ENCODE measurements at places on chromosomes 7 and 10.
A peak's percentile ranks its signal among the peaks of the same experiment; 100 is the strongest.

GRCh38 chr7:131538071-131538812 is 18.2 kb downstream of the PODXL start:
- no peak for DNase-seq

- DNase-seq = no peak
Measured at GRCh38 chr7:106345421-106346166, 60.8 kb upstream of the NAMPT start.

- no peak for DNase-seq
Measured at GRCh38 chr7:80842022-80842790, 76.6 kb downstream of the SEMA3C start.

DNA sequence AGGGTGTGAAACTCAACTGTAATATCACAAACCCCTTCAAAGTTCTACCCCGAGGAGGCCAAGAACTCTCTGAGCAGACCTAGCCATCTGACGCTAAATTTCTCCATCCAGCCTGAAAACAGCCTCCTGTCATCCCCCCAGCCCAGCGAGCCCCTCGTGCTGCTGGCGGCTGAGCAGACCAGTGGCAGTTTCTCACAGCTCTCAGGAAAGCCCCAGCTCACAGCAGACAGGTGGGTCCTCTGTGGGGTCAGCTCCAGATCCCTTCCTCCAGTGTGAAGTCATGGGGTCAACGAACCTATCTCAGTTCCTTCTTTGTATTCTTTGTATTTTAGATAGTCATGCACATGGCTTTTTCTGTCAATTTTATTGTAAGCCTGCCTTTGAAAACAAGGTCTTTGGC is 7.8 kb downstream of the GARIN1A start:
- DNase-seq = no peak

DNA sequence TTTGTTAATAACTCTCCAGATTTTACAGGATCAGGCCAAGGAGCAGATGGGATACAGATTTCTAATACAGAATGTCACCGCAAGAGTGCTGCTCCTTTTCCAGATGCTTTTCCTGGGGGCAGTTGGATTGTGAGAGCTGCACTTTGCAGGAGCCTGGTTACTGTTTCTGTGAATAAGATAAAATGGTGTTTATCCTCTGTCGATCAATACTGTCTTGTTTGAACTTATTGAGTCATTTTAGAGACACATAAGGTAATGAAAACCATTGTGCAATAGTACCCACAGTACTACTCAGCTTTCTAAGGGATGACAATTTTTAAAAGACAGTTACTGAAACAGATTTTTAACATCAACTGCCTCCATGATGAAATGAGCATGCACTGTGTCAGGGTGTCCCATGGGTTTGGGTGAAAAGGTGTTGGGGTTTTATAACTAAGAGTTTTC is 2.9 kb downstream of the A1CF start:
- no peak for DNase-seq

DNA sequence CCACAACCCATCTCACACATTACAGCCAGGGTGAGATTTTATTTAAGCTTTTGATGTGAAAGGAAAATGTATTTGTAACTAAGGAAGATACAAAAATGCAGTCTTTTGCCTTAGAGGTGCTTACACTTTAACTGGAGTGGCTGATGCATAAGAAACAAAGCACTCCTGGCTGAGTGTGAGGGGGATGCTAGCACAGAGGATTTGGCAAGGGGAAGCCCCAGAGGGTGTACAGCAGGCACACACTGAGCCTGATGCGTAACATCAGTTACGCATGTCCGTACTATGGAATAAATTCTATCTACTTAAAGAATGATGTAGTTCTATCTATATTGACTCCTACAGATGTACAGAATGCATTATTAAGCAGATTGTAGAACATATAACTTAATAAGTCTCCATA is 17.8 kb downstream of the GIMAP8 start:
- no peak for DNase-seq

- no peak for DNase-seq
Measured at GRCh38 chr7:138075350-138075749, 909 bp upstream of the AKR1D1 start.

DNA sequence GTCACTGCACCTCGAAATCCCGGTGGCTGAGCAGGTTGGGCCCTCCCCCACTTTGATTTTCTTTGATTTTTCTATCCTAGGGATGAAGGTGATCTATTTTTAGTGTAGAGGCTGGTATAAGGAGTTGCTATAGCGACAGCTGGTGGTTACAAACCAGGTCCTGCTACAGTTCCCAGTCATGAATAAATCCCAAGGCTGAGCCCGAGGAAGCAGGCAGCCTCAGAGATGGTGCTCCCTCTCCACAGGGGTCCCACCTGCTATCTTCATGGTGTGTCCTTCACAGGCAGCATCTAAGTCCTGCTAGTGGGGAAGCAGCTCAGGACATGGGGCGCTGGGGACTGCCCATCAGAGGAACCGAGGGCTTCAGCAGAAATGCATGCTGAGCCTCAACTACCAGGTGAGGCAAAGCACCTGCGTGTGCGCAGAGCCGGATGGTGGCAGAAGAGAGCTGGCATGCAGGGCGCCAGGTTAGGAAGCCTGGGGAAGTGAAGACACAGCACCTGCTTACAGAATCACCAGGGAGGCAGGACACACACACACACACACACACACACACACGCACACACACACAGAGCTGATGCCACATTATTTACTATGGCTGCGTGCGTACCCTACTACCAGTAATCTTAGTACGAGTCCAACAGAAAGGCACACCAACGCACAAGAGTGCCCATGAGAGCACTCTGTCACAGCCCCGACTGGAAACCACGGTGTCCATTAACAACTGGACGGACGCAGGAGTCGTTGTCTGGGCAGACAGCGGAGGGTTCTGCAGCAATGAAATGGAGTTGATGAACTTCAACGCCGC is 150.9 kb downstream of the PRKAG2 start:
- DNase-seq = no peak

DNA sequence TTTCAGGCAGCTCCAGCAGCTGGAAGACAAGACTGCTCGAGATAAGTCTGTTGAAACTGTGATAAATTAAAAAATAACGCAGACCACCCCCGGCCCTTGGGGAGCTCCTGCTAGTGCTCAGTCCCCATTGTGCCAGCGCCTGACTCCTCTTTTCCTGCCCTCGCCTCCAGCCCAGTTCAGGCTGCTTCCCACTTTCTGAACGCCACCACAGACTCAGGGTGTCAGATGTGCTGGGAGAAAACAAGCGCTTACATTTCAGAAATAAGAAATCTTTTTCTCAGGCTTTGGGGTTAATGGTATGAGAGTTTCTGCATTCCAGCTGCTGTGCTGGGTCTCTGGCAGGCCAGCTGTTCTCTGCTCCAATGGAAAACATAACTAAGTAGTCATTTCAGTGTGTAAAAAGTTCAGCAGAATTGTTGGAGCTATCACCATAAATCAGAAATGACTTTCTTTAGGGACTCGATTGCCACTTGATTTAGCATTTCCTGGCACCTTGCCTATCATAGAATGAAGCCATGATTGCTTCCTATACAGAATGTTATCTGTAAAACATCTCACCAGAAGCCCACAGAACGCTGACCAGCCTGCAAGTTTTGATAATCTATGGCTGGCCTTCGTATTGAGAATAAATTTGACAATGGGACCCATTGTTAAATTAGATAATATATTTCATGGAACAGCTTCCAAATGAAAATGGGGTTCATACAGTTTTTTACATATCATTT is 257.0 kb upstream of the ZNF32 start:
- DNase-seq = no peak

DNA sequence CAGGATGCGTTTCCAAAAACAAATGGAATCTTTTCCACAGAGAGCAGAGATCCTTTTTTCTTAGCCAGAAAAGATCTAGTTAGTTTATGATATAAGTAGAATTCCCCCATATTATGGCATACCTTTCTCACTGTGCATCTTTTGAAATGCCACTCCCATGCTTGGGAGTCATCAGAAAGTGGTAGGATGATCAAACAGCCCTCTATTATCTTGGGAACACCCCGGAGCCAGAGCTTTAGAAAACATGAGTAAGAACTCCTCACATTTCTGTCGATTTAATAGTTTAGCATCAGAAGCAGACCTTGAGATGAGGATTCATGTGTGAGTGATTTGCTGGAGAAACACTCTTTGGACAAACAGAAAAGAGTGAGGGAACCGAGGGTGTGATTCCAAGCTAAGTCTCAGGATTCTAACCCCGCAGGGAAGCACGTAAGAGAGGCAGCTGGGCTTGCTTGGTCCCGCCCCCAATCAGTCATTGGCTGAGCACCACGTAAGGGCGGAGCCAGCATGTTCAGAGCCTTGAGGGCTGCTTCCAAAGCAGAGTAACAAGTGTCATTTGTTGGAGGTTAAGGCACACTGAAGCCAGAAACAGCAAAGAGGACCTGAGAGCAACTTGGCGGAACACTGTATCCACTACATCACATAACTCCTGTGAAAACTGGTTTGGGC is 43.7 kb upstream of the NXPH1 start:
- no peak for DNase-seq

- no peak for DNase-seq
Measured at GRCh38 chr10:122510326-122510725, 49.0 kb downstream of the HTRA1 start.

DNA sequence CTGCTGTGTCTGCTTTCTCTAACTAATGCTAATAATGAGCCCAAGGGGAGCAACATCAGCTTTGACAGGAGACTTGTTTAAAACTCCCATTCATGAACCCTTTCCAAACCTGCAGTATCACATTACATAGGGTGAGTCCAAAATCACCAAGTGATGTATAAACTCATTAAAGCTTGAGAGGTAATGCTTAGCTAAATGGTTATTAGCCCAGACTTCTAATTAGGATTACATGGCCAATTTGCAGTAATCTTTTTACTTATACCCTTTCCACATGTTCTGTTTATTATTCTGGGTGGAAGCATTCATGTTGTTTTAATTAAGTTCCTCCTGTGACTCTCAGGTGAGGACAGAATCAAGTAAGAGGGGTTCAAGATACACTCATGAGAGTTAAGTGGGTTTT is 17.5 kb downstream of the ZNF138 start:
- DNase-seq = no peak

DNA sequence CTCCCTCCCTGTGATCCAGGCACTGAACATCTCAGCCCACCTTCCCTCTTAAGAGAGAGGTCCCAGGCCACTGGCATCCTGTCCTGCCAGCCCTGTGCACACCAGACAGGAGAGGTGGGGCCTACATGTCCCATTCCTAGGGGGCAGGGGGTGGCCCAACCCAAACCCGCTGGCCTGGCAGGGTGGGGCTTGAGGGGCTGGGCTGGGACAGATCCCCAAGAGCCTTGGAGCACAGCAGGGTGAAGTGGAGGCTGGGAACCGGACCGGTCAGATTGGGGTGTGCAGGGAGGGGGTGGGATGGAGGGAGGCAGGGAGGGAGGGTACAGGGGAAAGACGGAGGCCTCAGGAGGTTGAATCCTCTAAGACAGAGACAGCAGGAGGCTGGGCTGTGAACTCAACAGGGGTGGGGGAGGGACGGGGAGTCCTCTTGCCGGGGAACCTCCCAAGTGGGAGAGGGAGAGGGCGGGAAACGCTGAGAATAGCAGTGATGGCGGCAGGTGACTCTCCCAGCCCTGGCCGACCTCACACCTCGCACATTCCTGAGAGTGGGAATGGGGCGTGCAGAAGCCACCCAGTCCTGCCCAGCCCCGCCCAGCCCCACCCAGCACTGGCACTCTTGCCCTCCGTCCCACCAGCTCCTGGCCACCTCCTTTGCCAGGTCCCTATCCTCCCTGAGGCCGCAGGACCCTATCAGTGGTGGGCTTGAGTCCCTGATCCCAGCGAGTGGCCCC is 6.7 kb downstream of the TSC22D4 start:
- no peak for DNase-seq

- DNase-seq = no peak
Measured at GRCh38 chr10:15453457-15453856, 82.4 kb upstream of the FAM171A1 start.

GRCh38 chr7:78959477-78959876 is 494.0 kb downstream of the MAGI2 start:
- DNase-seq = no peak

- DNase-seq = no peak
Measured at GRCh38 chr10:67297637-67298181, 371.9 kb downstream of the LRRTM3 start.

DNA sequence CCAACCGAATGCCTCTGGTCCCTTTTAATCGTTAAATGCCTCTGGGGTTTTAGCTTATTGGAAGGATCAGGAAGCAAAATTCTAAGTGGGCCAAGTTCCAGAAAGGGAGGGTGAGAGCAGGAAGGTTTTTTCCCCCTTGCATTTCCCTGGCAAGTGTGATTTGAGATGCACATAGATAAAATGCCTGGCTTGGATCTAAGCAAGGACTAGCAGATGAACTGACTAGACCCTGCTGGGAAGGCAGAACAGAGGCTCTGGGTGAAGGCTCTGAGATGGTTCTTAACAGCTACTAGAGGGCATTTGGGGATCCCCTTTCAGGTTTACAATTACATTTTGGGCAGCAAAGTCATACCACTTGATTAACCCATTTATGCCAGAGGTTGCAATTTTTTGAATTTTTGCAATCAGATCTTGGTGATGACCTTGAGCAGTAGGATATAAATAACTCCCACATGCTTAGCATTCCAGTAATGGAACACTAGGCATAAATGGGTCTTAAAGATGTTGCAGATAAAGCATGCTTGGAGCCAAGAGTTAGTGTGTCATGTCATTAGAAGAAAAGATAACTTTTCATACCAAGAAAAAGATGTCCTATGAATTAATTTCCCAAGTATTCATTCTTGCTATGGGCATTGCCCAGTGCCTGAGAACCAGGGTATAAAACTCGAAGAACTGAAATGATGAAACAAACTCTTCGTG is 205.9 kb downstream of the SEC23IP start:
- no peak for DNase-seq

- no peak for DNase-seq
Measured at GRCh38 chr10:34889004-34889869, 74.1 kb upstream of the PARD3 start.

GRCh38 chr10:90587081-90587491 is 270.8 kb downstream of the HTR7 start:
- DNase-seq = peak; percentile 26

DNA sequence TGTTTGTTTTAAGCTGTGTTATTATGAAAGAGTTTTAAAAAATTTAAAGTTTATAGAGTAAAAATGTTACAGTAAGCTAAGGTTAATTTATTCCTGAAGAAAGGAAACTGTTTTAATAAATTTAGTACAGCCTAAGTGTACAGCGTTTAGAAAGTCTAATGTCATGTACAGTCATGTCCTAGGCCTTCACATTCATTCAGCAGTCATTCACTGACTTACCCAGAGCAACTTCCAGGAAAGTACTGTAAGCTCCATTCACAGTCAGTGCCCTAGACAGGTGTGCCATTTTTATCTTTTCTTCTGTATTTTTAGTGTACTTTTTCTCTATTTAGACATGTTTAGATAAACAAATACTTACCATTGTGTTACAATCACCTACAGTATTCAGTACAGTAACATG is 126.8 kb downstream of the TPK1 start:
- DNase-seq = no peak

- peak; percentile 32 for DNase-seq
Measured at GRCh38 chr7:120931243-120931642, 19.3 kb upstream of the ING3 start.

GRCh38 chr10:103592186-103593021 is 98.9 kb downstream of the NEURL1 start:
- peak; percentile 26 for DNase-seq

GRCh38 chr7:13651167-13651566 is 338.3 kb downstream of the ETV1 start:
- DNase-seq = no peak

Data from kidney capillary endothelial cell (primary cell).